GM12878 (cell line): ENCODE measurements at places on chromosomes 16 and 17.

DNA sequence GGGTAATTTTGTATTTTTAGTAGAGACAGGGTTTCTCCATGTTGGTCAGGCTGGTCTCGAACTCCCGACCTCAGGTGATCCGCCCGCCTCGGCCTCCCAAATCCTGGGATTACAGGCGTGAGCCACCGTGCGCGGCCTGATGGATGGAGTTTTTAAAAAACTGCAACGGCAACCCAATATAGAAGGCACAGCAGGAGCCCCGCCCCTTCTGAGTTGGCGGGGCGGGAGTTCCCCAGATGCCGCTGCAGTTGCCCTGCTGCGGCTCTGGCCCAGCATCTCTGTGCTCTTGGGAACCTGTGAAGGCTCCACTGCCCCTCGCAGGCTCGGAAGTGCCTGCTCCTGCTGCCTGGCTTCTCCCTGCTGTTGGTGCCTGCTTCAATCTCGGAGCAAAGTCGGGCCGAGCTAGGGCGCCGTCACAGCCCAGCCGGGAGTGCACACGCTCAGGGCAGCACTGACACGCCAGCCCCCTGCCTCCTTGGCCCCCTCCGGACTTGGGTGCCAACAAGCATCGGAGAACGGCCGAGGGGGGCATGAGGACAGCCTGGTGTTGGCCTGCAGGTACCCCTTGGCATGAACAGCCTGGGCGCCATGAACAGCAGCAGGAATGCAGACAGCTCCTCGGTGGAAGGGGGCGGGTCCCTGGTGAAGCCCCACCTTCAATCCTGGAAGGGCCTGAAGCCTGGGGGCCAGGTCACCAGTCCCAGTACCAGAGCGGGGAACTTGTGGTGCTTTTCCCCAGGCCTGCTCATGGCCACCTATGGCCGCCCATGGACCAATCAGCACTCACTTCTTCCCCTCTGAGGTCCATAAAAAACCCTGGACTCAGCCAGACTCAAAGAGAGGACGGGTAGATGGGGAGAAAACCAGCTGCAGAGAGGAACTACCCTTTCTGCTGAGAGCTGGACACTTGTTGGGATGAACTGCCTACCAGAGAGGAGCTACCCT lies 2.3 kb upstream of the NT5M start:
- peak overlapping the region; percentile 60; the same call in 1 of the 2 replicates for H3K4me3 ChIP-seq
- no peaks in the 10 kb centered on the region for H3K36me3 ChIP-seq
- peaks cover 37% of the 10 kb centered on the region for H3K4me1 ChIP-seq
- no peak for DNase-seq
- H3K27me3 ChIP-seq, result no peaks in the 10 kb centered on the region
- no peak overlapping the region for H3K27ac ChIP-seq

- no peak for DNase-seq
- H3K4me3 ChIP-seq, result no peak overlapping the region
- H3K27me3 ChIP-seq, result no peaks in the 10 kb centered on the region
- no peak overlapping the region for H3K27ac ChIP-seq
- peaks cover 15% of the 10 kb centered on the region for H3K4me1 ChIP-seq
Observed at GRCh38 chr17:81044764-81045589, 10.0 kb downstream of the BAIAP2 start.

DNA sequence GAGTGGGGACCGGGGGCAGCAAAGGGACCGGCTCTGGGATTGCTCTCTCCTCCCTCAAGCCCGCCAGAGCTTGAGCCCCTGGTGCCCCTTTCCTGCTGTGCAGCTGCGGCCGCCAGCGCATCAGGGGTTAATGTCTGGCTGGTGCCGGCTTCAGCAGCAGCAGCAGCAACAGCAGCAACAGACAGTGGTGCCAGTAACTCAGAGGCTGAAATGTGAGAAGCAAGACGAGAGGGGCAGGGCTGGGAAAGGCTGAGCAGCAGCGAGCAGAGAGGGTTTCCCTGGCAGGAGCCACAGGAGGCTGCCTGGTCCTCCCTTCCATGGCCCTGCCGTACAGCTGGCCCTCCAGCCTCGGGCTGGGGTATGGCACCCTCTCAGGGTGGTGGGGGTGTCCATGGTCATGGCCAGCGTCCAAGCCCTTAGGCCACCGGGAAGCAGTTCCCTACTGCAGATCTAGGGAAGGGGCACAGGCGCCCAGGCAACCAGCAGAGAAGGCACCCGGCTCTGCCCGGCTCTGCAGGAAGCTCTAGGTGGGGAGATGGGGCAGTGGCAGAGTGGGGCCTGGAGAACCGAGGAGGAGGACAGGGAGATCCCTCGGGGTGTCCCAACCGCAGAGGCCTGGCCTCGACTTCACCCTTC lies 21.1 kb upstream of the TFAP4 start:
- no peak overlapping the region for H3K4me3 ChIP-seq
- H3K27ac ChIP-seq, result no peak overlapping the region
- no peaks in the 10 kb centered on the region for H3K4me1 ChIP-seq
- no peaks in the 10 kb centered on the region for H3K27me3 ChIP-seq

DNA sequence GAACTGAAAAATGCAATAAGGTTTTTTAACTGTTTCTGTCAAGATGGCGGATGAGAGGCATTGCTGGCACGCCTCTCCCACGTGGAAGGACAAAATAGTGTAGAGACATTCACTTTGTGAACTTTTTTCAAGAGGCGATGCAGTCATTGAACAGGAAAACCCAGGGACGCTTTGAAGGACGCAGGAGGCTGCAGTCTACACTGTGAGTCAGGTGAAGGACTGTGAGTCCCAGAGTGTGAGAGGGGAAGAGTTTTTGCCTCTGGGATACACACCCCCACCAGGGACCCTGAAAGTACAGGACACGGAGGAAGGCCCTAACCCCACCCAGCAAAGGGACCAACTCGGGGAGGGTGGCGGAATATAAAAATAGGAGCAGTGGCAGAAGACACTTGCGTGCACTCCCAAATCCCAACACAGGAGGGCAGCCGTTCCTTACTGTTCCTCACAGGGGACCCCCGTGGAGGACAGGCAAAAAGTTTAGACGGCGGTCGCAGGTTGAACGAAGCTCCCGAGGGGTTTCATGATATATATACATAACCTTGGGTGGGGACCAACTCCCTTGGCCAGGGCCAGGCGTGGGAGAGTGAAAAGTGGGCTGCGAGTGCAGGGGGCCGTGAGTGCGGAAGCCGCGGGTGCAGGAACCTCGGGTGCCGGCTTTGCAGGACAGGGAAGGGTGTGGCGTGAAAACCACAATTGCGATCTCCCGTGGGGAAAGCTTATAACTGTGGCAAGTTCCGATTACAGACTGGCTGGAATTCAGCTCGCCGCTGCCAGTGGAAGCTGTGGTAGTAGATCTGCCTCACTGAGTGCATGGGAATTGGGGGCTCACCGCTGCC lies 82.0 kb upstream of the ALOX12 start:
- no peak overlapping the region for H3K27ac ChIP-seq
- no peaks in the 10 kb centered on the region for H3K27me3 ChIP-seq
- no peak overlapping the region for H3K4me3 ChIP-seq
- H3K36me3 ChIP-seq, result no peaks in the 10 kb centered on the region

DNA sequence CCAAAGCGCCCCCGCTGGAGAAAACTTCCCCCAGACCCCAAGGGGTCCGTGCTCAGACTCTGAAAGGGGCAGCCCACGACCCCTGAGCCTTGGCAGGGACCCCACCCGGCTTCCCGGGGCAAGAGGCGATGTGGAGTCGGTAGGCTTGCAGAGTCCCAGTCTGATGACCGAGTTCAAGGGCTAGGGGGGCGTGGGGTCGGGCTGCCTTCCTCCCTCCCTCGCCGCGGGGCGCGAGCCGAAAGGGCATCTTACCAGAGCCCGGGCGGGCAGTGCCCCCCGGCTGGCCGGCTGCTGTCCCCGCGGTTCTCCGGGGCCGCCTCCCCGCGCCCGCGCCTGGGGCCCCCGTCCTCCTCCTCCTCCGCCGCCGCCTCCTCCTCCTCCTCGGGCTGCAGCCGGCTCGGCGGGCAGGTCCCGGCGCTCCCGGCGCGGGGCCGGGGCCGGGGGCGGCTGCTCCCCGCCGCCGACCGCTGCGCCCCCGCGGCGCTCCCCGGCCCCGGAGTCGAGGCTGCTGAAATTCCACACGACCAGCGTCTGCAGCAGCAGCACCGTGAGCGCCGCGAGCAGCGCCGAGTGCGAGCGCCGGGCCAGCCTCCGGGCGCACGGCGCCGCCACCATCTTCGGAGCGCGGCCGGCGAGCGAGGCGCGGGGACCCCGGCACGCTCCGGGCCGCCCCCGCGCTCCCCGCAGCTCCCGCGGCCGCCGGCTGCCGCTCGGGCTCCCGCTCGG lies 415 bp downstream of the XYLT1 start:
- H3K27ac ChIP-seq, result no peak overlapping the region
- H3K4me3 ChIP-seq, result peak overlapping the region; percentile 68
- no peak for DNase-seq
- H3K4me1 ChIP-seq, result peaks cover 22% of the 10 kb centered on the region
- no peaks in the 10 kb centered on the region; the same call in 1 of the 2 replicates for H3K27me3 ChIP-seq

DNA sequence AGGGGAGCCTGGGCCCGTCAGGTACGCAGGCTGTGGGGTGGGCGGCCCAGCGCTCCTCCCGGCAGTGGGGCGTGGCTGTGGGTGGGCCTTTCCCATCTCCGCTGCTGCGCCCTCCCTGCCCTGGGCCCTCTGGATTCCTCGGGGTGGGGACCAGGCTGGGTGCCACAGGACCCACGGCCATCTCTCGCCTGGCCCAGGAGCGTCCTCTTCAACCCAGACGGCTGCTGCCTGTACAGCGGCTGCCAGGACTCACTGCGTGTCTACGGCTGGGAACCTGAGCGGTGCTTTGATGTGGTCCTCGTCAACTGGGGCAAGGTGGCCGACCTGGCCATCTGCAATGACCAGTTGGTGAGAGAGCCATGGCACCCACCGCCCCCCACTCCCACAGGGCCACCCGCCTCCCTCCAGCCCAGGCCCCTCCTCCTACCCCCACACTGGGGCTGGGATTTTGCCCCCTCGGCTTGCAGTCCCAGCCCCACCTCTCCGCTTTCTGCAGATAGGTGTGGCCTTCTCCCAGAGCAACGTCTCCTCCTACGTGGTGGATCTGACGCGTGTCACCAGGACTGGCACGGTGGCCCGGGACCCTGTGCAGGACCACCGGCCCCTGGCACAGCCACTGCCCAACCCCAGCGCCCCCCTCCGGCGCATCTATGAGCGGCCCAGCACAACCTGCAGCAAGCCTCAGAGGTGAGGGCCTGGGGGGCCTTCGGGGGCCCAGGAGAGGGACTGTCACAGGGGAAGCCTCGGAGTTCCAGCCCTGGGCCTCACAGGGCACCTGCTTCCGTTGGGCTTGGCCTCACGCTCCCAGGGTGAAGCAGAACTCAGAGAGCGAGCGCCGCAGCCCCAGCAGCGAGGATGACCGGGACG lies 17.2 kb downstream of the KATNB1 start:
- no peaks in the 10 kb centered on the region for H3K27me3 ChIP-seq
- no peaks in the 10 kb centered on the region; the same call in 1 of the 2 replicates for H3K36me3 ChIP-seq
- no peak for DNase-seq
- no peak overlapping the region for H3K4me3 ChIP-seq

DNA sequence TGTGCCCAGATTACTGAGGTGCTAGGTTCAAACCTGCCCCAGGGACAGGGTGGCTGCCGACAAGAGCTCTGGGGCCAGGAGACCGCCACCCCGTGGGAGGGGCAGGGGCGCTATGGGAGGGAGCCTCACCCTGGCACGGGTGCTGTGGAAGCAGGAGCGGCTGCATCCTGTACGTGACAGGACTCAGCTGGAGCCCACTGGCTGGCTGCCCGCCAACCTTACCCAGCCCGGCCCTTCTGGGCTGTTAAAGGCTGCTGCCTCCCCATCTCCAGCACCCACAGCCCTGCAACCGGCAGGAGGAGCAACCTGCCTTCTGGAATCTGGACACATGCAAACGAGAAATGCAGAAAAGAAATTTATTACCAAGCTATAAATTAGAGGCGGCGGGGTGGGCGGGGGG lies 11.2 kb downstream of the PAM16 start:
- H3K27me3 ChIP-seq, result no peaks in the 10 kb centered on the region
- H3K4me3 ChIP-seq, result no peak overlapping the region
- H3K36me3 ChIP-seq, result no peaks in the 10 kb centered on the region; the same call in 1 of the 2 replicates

GRCh38 chr16:10988879-10989278 lies 44.5 kb downstream of the CLEC16A start:
- DNase-seq, result no peak
- H3K36me3 ChIP-seq, result peaks cover 10% of the 10 kb centered on the region
- peak overlapping the region; percentile 40 for H3K27ac ChIP-seq
- H3K27me3 ChIP-seq, result no peaks in the 10 kb centered on the region
- no peak overlapping the region for H3K4me3 ChIP-seq
- peaks cover 35% of the 10 kb centered on the region for H3K4me1 ChIP-seq

DNA sequence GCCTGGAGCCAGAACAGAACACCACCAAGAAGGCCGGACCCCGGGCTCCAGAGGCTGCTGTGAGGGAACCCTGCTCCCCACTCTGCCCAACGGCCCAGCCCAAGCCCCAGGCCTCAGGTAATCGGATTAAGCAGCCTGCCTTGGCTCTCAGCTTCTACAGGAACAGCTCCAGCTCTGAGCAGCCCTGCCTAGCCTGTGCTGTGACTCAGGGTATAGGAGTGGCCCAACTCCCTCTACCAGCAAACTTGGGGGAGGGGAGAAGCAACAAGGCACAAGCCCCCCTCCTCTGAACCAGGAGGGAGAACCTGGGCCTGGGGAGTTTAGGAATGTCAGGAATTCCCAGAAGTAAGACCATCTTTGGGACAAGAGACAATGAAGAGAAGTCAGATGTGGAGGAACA lies 849 bp upstream of the SOX15 start:
- peaks cover 3% of the 10 kb centered on the region; the same call in 1 of the 2 replicates for H3K4me1 ChIP-seq
- H3K4me3 ChIP-seq, result no peak overlapping the region
- H3K27ac ChIP-seq, result no peak overlapping the region
- H3K36me3 ChIP-seq, result peaks cover 26% of the 10 kb centered on the region

DNA sequence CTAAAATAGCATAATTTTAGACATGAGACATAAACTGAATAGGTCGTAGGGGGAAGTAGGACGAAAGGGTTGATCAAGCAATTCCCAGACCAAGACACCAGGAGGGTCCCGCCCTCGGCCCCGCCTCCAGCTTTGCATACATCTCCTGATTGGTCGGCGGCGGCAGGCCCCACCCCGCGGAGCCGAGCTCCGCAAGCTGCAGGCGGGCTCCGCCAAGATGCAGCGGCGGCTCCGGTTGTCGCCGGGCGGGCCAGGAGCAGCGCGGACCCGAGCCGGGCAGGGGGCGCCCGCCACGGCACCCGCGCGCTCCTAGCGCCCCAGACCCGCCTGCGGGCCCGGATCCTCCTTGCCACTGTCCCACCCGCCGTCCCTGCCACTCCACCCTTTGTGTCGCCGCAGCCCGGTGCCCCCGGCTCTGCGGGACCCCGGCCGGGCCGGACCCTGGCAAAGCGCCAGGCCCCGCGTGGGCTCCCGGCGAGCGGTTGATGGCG lies at the start of gene CDR2L:
Gene CDR2L (plus strand): TSS at position 215 of the 491 bp plus-strand sequence. CDS start 412 bp downstream, outside the sequence.
- peak; percentile 48 for DNase-seq
- H3K4me3 ChIP-seq, result peak within 1 kb of the TSS; percentile 54
- H3K36me3 ChIP-seq, result no peaks in the 10 kb centered on the region
- H3K27me3 ChIP-seq, result peaks cover 2% of the 10 kb centered on the region

GRCh38 chr16:12323007-12323758 lies 346.6 kb downstream of the SNX29 start:
- no peak overlapping the region for H3K4me3 ChIP-seq
- peak overlapping the region; percentile 29; the same call in 1 of the 2 replicates for H3K27ac ChIP-seq
